H1 (cell line): ENCODE measurements at places on chromosomes 1 and 21. TPM values are rescaled to one million over a fixed set of nuclear protein-coding genes. Genes with fewer than 3 reads are reported as not detected.

DNA sequence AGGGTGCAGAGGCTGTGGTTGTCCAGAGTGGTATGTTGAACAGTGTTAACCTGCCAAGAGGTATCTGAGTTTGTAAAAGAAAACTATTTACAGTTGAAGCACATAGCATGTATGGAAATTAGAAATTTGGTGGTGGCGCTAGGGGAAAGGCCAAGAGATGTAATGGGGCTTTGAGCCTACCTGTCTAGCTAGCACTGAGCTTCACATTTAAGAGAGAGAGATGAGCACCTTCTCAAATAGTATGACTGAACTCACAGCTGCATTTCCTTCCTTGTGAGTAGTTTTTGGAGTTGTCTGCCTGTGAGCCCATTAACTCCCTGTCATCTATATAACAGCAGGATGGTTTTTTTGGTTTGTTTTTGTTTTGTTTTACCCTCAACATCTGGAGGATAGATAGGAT lies 4.0 kb downstream of the CLIC4 start:
- H3K27ac ChIP-seq: no peak overlapping the region
- no peaks in the 10 kb centered on the region for H3K4me1 ChIP-seq
- no peak for DNase-seq
- no peak overlapping the region for H3K4me3 ChIP-seq

DNA sequence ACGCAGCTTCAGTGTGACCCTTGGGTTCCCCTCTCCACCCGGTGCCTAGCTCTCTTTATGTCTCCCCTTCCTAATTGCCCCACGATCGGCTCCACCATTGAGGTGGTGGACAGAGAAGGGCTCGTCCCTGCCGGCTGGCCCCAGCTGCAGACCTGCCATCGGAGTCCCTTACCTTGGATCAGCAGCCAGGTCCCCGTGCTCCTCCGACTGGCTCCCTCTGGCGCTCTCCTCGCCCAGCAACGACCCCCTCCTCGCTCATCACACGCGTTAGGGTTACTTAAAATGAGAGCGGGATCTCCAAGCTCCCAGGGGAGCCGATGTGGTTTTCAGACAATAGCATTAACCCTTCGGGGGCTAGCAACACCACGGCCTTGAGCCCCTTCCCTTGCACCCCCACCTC lies 8.1 kb upstream of the ETV3L start:
- no peak overlapping the region for H3K4me3 ChIP-seq
- peaks cover 5% of the 10 kb centered on the region for H3K4me1 ChIP-seq
- no peaks in the 10 kb centered on the region for H3K36me3 ChIP-seq

Gene TRIM46
- 15.0 and 15.5 TPM in 2 replicates for total RNA-seq

DNA sequence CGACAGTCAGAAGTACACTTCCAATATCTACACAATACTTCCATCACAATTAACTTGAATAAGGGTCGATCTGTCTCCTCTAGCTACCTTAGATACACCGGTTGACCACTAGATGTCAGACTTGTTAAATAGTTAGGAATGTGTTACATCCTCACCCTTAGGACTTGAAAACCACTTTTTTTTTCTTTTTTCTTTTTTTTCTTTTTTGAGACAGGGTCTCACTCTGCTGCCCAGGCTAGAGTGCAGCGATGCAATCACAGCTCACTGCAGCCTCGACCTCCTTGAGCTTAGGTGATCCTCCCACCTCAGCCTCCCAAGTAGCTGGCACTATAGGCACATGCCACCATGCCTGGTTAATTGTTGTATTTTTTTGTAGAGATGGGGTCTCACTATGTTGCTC lies 120.4 kb upstream of the GREM2 start:
- H3K4me3 ChIP-seq: no peak overlapping the region
- H3K27ac ChIP-seq: no peak overlapping the region
- H3K4me1 ChIP-seq: no peaks in the 10 kb centered on the region

Gene DMBX1
- total RNA-seq: 0.30 TPM in 1 of 2 replicates, not detected in the other

- no peaks in the 10 kb centered on the region for H3K27me3 ChIP-seq
- no peaks in the 10 kb centered on the region for H3K4me1 ChIP-seq
- H3K4me3 ChIP-seq: no peak overlapping the region
- no peak for DNase-seq
Measured at GRCh38 chr1:6535214-6535613, 19.1 kb downstream of the NOL9 start.

Gene OR2M5
- total RNA-seq: not detected in 2 replicates
